Stimulated activated CD4-positive, alpha-beta T cell treated with anti-CD3 and anti-CD28 coated beads, Interleukin-12 subunit alpha, Interleukin-12 subunit beta, amount 100 ng/mL, for 48 hours (primary cell): ENCODE measurements at places on chromosomes 3 and 15.
A peak's percentile ranks its signal among the peaks of the same experiment; 100 is the strongest.

- DNase-seq = no peak
Observed at GRCh38 chr3:128987302-128988100, 6.4 kb downstream of the CFAP92 start.

DNA sequence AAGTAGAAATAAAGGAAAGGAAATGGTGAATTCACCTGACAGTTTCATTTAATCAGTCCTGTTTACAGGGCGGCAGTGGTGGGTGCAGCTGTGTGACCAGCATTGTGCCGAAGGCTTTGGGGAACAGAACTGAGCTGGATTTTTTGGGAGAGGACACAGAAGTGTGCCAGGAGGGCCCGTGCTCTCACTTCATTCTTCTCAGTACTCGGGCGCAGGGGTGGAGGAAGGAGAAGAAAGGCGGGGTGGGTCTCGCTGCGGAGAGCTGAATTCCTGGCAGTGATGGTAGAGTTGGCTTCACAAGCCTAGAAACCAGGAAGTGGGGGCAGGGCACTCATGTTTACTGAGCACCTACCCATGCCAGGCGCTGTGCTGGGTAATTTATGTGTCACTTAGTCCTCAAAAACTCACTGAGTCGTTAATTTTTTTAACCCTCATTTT is 64.6 kb downstream of the CRTC3 start:
- peak; percentile 77 for DNase-seq

DNA sequence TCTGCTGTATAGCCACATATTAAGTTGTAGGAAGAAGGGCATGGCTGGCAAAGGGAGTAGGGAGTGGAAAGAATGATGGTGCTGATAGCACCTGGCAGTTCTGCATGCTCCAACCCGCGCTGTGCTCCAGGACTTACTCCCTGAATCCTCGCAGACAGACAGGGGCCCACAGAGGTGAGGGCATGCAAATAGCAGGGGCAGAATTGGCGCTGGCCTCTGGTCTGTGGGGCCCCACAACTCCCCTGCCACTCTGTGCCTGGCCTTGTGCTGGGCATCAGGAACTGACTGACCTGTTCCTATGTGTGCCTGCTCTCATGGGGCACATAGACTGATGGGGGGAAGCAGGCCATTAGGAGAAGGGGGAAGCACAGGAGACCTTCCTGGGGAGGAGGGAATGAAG is 20.9 kb downstream of the HDAC11 start:
- no peak for DNase-seq

DNA sequence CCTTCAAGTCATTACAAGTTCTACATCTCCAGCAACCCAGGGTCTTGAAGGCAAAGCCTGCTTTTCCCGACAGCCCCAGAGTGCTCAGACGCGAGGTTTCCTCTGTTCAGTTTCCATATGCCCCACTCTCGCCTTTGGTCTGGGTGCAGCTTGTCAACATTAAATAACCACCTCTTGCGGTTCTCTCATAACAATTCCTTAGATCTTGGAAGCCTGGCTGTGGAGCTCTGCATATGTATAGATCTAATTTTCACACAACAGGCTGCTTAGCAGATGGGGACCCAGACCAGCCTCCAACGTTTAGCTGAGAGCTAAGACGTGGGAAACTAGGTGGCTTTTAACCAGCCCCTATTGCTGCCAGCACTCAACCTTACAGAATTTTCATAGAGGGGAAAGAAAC is 295.5 kb downstream of the RPLP1 start:
- no peak for DNase-seq

DNA sequence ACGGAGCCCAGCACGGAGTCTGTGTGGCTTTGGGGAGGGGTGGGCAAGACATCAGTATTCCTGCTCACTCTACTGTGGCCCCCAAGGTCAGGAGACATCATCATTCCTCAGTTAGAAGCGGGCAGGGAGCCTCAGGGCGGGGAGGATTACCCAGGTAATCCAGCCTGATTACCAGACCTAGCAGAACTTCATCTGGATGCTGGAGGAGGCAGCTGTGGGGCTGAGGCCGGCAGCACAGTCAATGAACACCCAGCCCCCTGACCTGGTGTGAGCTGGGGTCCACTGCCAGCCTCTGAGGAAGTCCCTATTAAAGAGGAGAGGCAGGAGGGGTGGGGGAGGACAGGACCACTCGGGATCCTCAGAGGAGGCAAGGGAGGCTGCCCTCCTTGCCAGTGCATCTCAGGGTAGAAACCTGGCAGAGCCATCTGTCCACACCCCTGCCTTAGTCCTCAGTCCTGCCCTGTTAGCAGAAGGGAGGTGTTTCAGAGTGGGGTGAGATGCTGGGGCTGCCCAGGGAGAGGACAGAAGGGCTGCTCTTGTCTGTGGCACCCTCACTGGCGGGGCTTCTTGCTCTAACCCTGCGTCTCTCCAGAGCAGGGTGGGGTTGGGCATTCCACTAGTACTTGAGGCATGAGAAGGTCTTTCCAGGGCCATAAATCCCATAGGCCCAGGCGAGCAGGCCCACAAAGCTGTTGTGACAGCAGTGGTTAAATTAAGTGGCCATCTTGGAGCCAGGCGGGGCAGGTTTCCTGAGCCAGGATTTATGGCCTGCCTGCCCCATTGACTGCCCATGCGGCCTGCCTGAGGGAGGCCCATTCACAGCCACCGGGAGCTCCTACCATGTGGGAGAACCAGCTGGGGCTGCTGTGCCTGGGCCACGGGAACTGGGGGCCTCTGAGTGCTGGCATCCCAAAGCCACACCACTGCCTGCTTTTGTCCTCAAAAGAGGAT is 82.1 kb downstream of the LINGO1 start:
- DNase-seq = no peak
